Activated CD4-positive, alpha-beta T cell treated with anti-CD3 and anti-CD28 coated beads, Interleukin-2, amount 50 U/mL, for 4 hours (primary cell): ENCODE measurements at places on chromosomes 13 and 19.
A peak's percentile ranks its signal among the peaks of the same experiment; 100 is the strongest.

DNA sequence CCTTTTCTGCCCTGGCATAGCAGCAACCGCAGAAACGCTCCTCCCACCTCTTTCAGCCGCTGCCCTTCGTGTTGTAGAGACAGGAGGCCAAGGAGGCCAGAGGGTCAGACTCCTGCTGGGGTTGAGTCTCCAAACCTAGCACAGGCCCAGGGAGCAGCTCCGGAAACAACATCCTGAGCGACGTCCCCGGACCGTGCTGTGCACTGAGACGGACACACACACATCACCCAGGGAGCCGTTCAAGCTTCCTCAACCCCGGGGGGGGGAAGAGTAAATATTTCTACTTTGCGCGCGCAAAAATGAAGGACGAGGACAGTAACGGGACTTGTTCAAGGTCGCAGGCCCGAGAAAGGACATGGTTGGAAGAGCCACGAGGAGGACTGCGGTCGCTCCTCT, 657 bp downstream of the ZNF550 start:
- DNase-seq, result no peak

DNA sequence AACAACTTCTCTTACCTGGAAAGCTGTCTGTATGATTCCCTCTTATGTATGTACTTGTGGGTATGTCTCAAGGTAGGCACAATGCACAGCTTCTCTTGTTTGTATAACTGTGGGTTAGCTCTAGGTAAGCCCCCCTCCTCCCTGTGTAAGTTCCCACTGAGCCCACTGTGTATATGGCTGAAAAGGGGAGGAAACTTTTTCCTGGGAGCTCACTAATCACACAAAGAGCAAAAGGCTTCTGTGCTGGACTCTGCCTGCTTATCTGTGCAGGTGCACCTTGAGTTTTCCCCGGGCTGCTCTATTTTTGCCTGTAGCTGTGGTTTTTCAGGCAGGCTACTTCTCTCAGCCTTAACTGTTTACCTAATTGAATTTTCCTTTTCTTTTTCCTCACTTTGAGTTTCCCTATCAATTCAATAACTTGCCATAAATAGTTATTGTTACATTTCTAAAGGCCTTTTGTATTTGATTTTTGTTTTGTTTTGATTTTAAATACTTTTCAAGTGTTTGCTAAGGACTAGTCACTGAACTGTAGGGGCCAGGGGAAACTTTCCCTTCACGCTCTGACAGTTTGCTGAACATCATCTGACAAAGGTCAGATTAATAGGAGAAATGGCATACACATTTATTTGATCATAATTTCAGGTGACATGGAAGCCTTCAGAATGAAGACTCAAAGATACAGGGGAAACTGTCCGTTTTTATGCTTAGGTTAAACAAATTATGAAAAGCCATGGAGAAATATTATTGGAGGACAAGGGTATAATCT, 423.5 kb upstream of the ATXN8OS start:
- DNase-seq, result no peak

GRCh38 chr19:41880329-41880708, 2.7 kb upstream of the ARHGEF1 start:
- DNase-seq, result no peak

- DNase-seq, result no peak
Observed at GRCh38 chr19:2477732-2478191, 1.8 kb downstream of the GADD45B start.

DNA sequence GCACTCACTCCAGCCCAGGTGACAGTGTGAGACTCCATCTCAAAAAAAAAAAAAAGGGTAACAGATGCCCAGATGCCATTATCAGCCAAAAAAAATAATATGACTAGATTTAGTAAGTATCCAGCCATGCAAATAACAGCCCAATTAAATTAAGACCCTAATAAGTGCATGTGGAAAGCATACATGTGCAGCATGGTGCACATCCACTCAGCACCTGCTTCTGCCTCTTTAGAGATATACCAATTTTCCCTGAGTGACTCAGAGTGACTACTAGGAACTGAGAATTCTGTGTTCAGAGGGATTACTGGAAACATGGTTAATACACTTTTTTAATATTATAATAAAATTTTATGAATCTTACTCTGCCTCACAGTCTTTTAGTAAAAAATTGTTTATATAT, 29.8 kb upstream of the ZNF675 start:
- DNase-seq, result no peak

- DNase-seq, result no peak
Observed at GRCh38 chr13:28564030-28564429, 69.1 kb upstream of the FLT1 start.

DNA sequence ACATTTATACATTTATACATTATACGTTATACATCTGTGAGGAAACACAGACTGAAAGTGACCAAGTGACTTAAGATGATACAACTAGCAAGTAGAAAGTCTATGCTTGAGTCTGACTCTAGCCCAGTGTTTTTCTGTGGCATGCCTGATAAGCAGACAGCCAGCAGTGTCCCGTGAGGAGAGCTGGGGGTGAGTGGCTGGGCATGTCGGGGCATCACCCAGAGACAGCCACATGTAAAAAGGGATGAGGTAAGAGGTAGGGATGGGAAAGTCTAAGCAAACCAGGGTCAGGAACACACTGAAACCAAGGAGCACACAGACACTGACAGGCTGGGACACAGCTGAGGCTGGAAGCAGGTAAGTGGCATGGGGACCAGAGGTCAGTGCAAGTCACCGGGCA, 333.2 kb downstream of the FOXO1 start:
- DNase-seq, result no peak

DNA sequence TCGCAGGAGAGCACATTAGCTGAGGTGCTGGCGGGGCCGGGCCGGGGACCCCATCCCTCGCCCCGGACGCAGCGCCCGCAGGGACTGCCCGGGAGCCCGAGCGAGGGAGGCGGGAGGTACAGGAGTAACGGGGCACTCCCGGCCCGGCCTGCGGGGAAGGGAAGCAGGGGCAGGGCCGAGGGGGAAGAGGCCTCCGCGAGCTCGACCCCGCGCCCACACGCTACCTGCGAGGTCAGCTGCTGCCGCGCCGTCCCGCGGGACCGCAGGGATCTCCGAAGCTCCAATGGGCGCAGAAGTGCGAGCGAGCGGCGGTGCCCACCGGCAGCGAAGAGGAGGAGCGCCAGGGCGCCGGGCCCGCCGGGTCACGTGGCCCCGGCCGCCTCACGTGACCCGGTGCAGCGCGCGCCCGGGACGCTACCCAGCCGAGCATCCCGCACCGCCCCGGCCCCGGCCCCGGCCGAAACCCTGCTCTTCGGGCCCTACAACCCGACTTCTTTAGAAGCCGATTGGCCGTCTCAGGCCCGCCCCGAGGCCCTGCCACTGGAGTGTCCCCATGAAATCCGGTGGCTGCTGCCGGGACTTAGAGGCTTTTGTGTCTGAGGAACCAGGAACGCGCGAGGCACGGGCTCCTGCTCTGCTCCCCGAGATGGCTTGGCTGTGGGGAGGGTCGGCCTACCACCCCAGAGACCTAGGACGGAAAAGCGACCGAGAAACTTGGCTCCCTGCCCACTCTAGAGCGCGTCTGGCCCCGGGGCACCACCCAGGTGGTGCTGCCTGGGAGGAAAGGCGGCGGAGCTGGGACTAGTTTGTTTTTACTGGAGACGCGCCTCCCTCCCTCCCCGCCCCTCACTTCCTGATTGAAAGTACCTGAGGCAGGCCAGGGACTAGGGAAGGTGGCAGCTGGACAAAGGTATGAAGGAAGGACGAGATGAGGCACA, at the start of gene RCBTB1:
Gene RCBTB1 (minus strand): TSS at position 339 of the 938 bp plus-strand sequence. CDS start 18,279 bp downstream, outside the sequence.
- peak; percentile 57 for DNase-seq

DNA sequence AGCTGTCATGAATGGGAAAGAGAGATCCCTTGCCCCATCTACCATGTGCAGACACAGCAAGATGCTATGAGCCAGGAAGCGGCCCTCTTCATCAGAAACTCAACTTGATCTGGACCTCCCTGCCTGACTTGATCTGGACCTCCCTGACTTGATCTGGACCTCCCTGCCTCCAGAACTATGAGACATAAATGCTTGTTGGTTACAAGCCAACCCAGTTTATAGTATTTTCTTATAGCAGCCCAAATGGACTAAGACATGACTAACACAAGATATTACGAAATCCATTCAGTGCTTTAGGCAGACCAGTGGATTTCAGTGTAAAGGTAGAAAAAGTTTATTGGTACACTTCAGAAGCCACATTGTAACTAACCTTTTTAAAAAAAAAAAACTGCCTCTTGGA, 15.6 kb downstream of the PCID2 start:
- no peak for DNase-seq

- no peak for DNase-seq
Observed at GRCh38 chr19:30144802-30145201, 202.8 kb downstream of the URI1 start.

DNA sequence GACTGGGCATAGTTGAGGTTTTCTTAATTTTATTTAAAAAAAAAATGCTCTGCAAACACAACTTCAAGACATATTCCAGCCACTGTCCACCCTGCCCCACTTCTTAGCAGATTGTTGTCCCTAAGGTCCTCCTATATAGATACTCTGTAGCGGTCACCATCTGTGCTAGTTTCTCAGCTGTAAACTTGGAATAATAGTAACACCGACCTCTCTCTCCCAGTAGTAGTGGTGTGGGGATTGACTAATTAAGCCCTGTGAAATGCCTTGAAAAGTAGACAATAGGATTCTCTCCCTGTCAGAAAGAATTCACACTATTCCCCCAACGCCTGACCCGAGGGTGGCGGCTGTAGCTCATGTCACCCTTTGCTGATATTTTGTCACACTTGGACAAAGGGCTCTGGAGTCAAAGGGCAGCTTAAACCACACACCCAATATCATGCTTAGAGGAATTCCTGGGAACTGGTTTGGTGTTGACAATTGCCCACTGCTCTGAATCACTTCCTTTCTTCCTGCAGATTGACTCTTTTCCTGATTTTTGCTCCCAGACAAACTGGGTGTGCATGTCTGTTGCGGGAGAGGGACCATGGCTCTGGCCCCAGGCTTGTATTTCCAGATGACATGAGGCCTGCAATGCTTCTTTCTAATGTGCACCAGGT, 9.2 kb upstream of the SERP2 start:
- DNase-seq, result no peak

GRCh38 chr19:2089001-2089711, 7.0 kb downstream of the MOB3A start:
- no peak for DNase-seq

DNA sequence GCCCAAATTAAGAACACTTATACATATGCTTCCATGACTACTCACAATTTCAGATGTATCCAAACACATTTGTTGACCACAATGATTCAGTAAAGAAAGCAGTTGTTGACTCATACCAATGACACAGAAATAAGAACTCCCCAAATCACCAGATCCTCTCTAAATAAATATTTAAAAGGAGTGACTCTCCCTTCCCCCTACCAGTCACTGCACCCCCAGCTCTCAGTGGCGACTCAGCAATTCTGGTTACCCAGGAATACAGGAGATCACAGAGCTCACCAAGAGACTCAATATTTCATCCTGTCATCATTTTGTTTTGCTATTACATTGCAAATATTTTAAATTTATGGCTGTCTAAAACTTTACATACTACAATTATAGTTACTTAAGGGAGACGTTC, 131.5 kb downstream of the RGCC start:
- DNase-seq, result peak; percentile 16

GRCh38 chr19:1017115-1017905, 3.6 kb downstream of the TMEM259 start:
- no peak for DNase-seq

GRCh38 chr13:35256459-35257148, 219.9 kb downstream of the MAB21L1 start:
- no peak for DNase-seq

DNA sequence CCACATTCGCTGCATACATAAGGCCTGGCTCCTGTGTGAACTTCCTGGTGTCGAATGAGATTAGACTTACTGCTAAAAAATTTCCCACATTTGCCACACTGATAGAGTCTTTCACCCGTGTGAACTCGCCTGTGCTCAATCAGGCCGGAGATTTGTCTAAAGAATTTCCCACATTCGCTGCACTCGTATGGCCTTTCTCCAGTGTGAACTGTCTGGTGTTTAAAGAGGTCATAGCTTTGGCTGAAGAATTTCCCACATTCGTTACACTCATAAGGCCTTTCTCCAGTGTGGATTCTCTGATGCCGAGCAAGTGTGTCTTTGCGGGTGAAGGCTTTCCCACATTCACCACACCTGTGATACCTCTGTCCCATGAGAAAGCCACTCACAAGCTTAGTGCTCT, 6.5 kb downstream of the ZNF671 start:
- no peak for DNase-seq
